NCI-H187 treated with DMSO at 0.1 percent for 48 hours (cell line): ENCODE measurements at places on chromosomes 6 and 20.

DNA sequence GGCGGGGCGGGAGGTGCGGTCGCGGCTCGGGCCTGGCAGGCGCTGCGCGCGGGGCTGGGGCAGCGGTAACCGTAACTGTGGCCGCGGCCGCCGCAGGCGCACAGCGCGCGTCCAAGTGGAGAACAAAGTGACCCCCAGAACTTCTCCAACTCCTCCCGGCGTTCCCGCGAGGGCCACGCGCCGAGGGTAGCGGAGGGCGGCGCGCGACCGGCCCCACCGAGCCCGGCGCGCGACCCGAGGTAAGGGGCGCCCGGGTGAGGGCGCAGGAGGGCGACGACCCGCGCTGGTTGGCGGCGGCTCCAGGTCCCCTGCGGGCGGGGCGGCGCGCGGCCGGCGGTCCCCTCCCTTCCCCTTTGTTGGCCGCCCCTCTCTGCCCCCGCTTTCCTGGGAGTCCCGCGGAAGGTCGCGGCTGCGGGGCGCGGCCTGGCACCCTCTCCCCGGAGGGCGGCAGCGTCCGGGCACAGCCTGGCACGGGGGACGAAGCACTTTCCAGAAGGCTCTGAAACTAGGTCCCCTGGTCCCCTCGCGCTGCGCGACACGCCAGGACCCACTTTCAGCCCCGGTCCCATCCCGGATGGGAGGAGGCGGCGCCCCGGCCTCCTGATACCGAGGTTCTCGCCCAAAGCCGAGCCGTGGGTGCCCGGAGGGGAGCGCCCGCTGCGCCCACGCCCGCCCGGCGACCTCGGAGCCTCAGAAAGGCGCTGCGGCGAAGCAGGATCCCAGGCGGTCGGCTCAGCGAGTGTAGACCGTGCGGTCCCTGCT is at the start of gene TIAM2:
TSS of gene TIAM2 (plus strand) at position 62 of the 762 bp plus-strand sequence. CDS start 133,909 bp downstream, outside the sequence.
- no peak for DNase-seq

DNA sequence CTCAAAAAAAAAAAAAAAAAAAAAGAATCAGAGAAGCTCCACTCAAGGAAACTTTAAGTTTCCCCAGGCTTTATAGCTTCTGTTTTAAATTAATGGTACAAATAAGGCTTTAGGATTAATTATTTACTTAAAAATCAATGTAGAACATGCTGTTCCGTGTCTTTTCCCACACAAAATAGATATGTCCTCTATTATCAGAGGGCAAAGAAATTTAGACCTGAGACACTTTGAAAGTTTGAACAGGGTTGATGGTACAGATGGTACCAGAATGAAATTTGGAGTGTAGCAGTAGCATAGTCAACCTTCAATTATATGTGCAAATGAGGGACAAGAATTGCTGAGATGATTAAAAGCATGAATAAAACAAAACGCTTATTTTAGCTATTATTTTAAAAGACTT is 32.2 kb upstream of the REV3L start:
- no peak for DNase-seq

GRCh38 chr6:34047913-34048867 is 97.7 kb downstream of the GRM4 start:
- no peak for DNase-seq

GRCh38 chr20:24046888-24047287 is 58.3 kb upstream of the GGTLC1 start:
- no peak for DNase-seq

GRCh38 chr6:89360415-89360999 is 8.0 kb upstream of the UBE2J1 start:
- no peak for DNase-seq

- no peak for DNase-seq
Observed at GRCh38 chr6:30158475-30159040, 2.5 kb downstream of the TRIM10 start.

GRCh38 chr20:21134883-21135493 is 9.1 kb downstream of the KIZ start:
- DNase-seq: no peak

DNA sequence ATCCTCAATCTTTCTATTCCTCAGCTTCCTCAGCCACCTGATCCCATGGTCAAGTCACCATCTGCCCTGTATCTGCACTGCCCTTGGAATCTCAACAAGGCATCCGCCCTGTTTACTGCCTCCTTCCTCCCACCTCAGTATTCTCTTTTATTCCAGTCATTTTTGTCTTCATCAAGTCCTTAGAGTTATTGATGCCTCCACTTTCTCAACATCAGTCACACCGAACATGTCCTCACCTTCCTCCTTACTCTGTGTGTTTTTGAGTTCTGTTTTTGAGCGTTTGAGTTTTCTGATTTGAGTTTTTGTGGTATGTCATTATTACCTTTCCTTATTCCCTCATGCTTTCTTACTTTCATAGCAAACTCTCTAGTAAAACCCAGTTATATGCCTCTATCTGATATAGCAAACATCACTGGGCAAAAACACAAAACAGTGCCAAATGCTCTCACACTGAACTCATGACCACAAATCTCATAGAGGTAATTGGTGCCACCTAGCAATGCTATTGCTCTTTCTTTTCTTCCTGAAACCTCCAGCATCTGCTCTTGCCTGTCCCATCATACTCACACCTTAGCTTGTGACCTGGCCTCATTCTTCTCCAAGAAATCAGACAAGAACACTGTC is 11.8 kb upstream of the GNRH2 start:
- no peak for DNase-seq

- peak; percentile 22 for DNase-seq
Observed at GRCh38 chr6:33812669-33813068, 8.9 kb upstream of the MLN start.
